IPS DF 19.7 (cell line): ENCODE measurements at places on chromosomes 3 and 15.

GRCh38 chr3:161754420-161755053 lies 257.9 kb downstream of the OTOL1 start:
- DNase-seq, result no peak

DNA sequence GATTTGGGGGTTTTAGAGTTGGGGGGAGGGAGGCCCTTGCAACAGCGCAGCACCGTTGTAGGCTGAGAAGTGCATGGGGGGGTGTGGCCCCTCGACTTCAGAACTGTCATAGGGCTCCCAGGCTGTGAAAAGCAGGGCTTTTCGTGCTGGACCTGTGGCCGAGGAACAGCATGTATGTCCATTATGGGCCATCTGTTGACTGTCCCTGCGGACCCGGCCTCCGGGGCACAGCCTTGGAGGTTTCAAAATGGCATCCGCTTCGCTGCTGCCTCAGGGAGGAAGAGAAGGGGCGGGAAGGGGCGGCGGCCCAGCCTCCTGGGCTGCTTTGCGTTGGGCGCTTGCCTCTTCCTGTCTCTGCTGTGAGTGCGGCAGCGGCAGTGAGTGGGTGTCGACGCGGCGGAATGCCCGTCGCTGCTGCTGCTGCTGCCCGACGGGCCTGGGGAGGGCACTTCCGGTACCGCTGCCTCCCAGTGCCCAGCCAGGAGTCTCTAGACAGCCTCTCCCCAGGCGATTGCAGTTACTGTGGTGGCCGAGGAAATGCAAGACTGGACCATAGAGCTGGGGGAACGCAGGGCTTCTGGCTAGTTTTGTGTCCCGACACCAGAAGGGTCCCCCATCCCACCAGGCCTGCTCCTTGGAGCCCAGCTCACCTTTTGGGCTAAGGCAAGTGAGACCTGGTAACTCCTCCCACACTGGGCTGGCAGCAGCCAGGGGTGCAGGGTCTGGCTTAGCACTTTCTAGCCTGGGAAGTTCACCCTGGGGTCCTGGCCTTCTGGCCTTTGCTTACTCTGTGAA lies 1.9 kb downstream of the GNAI2 start:
- DNase-seq, result no peak

GRCh38 chr3:52841211-52841980 lies 6.6 kb upstream of the MUSTN1 start:
- DNase-seq, result no peak

- DNase-seq, result no peak
Measured at GRCh38 chr3:129822679-129823078, 70.8 kb downstream of the TMCC1 start.

GRCh38 chr3:128420289-128420688 lies 46.4 kb downstream of the DNAJB8 start:
- DNase-seq, result no peak

DNA sequence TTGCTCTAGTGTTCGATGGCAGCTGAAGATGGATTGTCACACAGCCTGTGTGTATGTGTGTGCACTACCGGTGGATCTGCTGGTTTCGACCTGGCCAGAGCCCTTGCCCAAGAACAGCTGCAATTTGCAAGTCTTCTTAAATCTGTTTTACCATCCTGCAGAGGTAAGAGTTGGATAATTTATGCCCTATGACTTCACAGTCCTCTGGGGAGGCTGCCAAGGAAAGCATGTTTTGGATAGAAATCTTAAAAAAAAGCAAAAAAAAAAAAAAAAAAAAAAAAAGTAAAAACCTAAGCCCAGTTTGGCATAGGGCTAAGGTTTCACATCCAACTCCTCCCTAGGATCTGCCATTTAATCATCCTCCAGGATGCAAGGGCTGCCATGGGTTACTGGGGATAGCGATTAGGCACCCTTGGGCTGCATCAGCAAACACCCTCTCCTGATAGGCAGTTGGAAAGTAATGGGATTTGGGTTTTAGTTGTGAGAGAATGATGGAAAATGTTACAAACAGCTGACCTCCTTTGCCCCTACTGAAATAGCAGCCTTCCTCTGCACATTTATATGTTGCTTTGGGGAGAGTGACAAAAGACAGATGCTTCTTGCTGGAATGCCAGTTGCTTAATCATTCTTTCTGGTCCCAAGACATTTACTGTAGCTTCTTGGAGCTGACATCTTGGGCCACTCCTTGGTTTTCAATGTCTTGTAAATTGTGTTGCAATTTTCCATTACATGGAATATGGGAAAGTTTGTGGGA lies 35.4 kb downstream of the CD200R1L start:
- DNase-seq, result no peak

DNA sequence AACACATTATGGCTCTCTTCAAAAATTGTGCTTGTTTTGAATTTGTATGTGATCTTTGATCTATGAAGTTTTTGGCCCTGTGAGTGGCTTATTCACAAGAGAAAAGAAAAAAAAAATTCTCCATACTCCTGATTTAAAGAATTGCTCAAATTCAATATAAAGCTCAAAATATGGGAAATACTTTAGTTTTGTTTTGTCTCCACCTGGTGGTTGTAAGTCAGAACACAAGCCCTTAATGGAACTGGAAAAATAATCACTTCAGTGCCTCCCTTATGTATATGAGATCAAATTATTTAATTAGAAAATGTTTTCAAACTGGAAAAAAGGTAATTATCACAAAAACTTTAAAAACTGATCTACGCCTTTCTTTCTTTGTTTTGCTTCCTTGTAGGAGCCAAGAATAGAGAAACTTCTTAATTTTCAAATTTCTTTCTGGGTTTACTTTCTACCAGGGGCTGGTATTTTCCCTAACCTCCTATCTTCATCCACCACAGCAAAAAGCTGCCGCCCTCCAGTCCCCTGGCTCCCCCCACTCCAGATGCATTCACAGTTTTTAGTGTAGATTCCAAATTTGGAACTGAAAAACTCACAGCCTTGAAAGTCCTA lies 50.6 kb downstream of the SERP1 start:
- DNase-seq, result no peak

DNA sequence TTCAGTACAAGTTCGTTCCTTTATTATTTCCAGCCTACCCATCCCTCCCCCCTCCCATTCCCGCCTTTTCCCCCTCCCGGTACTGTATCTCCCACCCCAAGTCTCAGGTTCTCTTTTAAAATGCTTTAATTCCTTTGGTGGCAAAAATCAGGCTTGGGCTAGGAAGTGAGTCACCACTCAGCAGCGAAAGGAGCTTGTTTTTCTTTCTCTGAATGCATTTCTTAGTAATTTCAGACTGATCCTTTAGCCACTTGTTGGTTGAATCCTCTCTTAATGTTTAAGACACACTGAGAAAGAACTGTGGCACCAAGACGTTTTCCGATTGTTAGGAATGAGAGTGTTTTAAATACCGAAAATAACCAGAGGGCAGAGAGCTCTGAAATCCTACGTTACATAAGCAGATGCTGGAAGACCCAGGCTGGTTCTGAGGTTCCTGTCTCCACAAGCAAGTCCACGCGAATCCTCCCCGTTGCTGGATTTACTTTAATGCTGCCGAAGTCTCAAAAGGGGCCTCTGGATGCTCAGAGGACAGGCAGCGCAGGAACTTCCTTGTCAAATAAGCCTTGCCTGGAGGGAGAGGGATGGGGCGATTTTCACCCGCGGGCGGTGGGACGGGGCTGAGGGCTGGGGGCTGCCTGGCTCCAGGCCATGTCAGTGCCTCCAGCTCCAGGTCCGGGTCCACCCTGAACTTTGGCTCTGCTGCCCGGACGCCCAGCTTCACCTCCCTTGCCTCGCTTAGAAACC lies 854 bp upstream of the COL8A1 start:
- DNase-seq, result no peak

DNA sequence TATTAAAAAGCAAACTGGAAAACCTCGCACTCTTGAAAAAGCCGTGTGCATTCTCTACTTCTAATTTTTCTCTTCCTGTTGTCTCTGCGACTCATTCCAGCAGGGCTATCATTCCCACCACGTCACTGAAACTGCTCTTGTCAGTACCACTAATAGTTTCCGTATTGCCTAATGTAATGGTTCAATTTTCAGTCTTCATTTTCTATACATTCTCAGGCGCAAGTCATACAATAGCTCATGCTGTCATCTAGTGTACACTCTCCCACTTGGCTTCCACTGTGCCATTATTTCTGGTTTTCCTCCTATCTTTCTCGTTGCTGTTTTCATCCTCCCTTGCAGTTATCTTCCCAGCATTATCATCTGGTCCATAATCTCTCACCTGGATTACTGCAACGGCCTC lies 160.2 kb downstream of the SPATA16 start:
- no peak for DNase-seq

- no peak for DNase-seq
Measured at GRCh38 chr3:107853821-107854220, 237.0 kb downstream of the CD47 start.

DNA sequence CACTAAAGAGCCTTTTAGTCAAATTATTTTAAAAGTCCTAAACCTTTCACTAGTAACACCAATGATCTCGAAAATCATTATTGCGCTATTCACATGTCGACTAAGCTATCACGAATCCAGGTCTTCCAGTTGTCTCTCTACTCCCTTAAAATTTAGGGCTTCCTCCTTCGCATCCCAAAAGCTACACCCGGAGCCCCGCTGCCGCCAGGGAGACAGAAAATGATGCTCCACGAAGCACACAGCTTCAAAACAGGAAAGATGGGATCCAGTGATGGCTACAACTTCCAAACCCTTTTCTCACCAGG lies 253 bp downstream of the IFT80 start:
- DNase-seq, result no peak

DNA sequence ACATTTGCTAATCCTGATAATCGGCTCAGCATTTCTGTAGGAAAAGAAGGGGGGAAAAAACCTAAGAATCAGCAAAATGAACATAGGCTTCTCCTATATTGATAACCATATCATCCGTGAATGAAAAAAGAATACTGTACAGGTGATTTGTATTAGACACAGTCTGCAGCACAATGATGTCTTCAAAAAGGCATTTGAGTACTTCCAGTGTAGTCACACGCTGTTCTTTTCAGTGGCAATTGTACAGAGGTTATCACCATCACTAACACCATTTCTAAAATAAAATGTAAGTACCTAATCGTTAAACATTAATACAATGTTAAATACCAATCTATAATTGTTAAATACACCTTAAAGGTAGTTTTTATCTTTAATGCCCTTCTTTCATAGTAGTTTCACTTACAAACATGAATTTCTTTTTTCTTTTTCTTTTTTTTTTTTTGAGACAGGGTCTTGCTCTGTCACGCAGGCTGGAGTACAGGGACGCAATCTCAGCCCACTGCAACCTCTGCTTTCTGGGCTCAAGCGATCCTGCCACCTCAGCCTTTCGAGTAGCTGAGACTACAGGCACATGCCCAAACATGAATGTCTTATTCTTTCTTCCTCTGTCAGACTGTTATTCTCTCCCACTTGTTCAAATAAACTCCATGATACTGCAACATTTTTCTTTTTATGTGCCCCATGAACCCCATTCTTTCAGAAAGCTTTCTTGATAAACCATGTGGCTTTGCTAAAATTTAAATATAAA lies 18.4 kb downstream of the GOLGB1 start:
- DNase-seq, result no peak

DNA sequence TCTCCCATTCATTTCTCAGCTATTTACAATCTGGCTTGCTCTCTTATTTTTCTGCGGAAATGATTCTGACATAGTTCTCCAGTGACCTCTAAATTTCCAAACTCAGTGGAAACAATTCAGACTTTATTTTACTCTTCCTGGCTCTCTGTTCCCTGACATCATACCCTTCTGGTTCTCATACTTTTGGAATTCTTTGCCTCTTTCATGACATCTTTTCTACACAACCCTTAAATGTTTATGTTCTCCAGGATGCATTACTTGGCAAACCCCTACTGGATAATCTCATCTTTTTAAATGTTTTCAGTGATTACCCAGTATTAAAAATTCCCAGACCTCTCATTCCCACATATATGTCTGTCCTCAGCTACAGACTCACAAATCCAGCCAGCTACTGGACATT lies 23.9 kb upstream of the PLSCR4 start:
- no peak for DNase-seq

GRCh38 chr3:136008221-136008620 lies 42.7 kb downstream of the PPP2R3A start:
- peak; percentile 7 for DNase-seq

DNA sequence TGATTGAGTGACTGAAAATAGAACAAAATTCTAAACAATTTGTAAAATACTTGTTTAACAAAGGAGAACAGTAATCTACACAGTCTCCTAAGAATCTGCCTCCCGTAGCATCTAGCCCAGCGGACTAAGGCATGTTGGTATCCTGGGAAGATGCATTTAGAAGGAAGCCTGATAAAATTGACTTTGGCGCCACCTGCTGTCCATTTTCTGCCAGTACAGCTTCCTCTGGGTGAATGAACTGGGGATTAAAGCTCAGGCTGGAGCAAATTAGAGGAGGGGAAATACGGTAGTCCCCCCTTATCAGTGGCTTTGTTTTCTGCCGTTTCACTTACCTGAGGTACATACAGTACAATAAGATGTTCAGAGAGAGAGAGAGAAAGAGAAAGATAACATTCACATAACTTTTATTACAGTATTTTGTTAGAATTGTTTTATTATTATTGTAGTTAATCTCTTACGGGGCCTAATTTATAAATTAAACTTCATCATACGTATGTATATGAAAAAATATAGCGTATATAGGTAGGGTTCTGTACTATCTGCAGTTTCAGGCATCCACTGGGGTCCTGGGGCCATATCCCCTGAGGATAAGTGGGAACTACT lies 191.6 kb downstream of the GAP43 start:
- no peak for DNase-seq

- no peak for DNase-seq
Measured at GRCh38 chr3:10149226-10149625, 7.6 kb downstream of the VHL start.

GRCh38 chr3:48848816-48849515 lies 1.3 kb upstream of the PRKAR2A start:
- DNase-seq, result no peak

GRCh38 chr3:24027946-24028345 lies 82.9 kb downstream of the NR1D2 start:
- DNase-seq, result no peak

DNA sequence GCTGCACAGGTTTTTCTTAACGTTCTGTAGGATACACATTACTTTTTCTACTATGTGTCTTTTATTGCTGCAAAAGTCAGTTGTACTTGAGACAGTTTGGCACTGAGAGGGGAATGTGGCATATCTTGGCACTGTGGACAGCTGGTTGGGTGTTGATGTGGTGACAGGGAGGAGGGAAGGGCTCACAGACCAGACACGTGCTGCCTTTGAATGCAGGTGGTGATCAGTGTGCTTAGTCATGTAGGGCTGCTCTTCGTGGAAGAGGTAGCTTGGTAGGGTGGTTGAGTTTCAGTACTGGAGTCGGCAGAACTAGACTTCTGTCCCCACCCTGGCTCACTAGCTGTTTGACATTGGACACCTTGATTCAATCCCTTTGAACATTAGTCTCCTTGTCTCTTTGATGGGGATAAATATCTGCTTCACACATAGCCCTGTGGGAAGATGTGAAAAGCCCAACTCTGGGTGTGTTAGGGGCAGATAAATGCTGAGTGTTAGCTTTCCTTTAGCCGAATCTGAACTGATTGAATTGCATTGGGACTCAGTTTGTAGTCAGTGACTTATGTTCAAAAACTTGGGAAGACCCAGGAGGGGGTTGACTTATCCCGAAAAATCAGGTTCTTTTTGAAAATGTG lies 108.4 kb downstream of the PTPRG start:
- DNase-seq, result no peak

- no peak for DNase-seq
Measured at GRCh38 chr15:63915209-63915872, 81.6 kb upstream of the HERC1 start.

GRCh38 chr3:182568876-182569275 lies 224.4 kb upstream of the ATP11B start:
- no peak for DNase-seq

GRCh38 chr3:20669184-20669583 lies 483.2 kb upstream of the SGO1 start:
- no peak for DNase-seq

GRCh38 chr3:188211476-188211875 lies 57.5 kb downstream of the LPP start:
- DNase-seq, result no peak

GRCh38 chr15:69096626-69097025 lies 63.8 kb upstream of the GLCE start:
- DNase-seq, result no peak
